Fibroblast of skin of left biceps (primary cell): ENCODE measurements at places on chromosomes 4 and X.

DNA sequence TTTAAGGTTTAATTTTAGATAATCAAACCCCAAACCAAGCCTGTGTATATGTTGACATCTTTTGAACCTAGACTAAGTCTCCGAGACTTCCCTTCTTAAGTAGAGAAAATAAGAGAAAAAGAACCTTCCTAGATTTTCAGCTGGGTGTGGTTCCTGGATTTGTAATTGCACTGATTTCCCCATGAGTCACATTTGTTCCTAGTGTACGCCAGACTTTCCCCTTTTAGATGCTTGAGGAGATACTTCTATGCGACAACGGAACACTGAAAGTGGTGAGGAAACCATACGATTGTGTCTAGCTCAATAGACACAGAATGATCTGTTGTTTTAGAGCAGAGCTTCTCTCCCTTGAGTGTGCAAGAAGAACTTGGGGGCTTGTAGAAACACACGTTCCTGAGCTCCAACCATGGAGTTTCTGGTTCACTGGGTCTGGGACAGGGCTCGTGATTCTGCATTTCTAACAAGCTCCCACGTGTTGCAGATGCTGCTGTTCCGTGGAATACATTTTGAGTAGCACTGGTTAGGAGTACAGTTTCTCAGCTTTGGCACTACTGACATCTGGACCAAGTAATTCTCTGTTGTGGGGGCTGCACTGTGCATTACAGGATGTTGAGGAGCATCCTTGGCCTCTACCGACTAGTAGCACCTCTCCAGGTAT is 87.1 kb downstream of the AMELX start:
- no peak for DNase-seq

DNA sequence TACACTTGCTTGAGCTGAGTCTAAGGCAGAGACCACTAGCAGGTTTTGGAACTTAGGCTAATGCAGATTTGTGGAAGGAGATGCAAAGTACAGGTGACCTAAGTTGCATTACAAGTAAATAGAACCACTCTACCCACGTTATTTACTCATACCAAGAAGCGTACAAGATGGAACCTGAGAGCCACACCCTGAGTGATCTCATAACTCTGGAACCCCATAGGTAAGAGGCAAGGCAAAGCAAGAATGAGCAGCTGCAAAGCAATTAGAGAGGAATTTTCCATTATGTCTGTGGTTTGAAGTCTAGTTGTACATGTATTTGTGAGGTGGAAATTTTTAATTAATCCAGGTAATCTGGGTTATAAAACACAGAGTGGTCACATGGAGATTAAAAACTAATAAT is 55.4 kb downstream of the CC2D2A start:
- DNase-seq: no peak

- DNase-seq: no peak
Measured at GRCh38 chrX:91080822-91081221, 353.8 kb upstream of the PABPC5 start.

GRCh38 chr4:177401658-177402273 is 40.5 kb downstream of the AGA start:
- DNase-seq: no peak

DNA sequence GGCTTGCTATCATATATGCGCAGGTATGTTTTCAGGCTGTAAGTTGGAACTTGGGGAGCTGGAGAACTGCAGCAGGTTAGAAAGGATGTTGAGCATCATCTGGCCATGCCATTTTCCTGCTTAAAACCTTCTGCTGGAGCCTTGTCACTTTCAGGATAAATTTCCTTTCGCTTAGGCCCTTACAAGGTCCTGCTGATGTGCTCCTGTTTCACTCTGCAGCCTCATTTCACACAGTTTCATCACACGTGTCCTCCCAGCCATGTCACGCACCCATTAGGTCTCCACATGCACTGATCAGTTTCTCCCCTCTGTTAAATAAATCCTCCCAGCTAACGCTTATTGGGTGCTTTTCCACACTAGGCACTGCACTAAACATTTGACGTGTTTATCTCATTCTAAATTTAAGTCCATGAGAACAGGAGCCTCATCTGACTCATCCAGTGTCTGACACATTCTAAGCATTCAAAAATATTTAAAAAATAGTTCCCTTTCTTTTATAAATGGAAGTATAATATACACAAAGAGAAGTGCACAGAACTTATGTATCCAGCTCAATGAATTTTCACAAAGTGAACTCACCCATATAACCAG is 14.5 kb downstream of the SOD3 start:
- no peak for DNase-seq

DNA sequence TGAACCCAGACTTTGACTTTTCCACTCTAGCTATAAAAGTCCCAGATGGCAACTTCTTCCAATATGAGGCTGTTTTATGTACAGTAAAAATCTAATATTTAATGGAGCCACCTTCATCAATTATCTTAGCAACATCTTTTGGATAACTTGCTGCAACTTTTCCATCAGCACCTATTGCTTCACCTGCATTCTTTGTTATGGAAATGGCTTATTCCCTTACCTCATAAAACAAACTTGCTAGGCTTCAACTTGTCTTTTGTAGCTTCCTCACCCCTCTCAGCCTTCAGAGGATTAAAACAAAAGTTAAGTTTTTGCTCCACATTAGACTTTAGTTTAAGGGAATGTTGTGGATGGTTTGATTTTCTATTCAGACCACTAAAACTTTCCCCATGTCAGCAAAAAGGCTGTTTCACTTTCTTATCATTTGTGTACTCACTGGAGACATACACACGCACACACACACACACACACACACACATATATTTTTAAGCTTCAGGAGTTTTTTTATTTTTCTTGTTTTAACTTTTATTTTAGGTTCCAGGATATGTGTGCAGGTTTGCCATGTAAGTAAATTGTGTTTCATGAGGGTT is 1296.1 kb upstream of the PABPC4L start:
- no peak for DNase-seq

DNA sequence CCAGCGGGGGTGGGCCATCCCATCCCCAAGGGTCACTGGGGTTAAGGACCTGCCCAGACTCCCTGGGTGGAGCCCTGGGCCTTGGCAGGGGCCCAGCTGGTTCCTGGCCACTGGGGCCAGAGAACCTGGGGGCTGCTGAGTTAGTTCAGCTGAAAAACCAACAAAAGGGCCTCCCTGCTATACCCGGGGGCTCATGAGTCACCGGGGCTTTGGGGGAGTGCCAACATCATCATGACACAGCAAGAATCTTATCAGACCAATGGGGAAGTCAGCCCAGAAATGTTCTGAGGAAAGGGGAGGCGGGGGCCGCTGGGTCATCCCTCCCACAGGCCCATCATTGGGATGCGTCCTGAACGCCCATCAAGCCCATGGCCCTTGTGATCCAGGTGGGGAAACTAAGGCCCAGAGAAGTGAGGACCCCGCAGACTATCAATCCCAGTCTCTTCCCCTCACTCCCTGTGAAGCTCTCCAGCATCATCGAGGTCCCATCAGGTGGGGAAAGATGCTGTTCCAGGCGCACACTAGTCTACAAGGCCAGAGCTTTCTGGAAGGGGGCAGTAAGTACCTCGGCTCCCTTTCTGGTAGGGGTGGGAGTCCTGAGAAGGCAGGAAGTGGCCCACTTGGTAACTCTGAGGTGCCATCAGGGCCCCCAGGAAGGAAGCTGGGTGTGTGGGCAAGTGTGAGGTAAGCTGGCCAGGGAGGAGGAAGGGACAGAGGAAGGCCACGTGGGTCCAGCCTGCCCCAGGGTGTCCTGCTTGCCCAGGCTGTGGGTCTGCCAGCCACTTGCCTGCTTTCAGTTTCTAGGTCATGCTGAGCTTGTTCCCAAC is 4.5 kb downstream of the G6PD start:
- peak; percentile 82 for DNase-seq

GRCh38 chr4:16118090-16118489 is 34.3 kb upstream of the PROM1 start:
- DNase-seq: no peak

DNA sequence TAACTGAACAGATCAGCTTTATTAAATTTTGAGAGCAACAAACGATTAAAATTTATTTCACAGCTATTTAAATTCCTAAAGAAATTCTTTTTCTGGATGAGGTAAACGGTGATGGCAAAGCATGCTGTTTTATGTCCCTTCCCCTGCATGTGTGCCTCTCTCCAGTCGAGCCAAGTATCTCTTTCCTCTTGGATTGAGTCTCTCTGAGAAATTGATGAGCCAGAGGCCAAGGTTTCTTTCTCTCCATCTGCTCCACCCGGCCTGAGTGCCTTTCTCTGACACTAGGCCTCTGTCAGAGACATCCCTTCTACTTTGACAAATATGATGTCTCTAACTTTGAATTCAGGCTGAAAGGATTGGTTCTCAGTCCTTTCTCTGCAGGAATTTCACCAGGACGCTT is 42.6 kb upstream of the PARM1 start:
- DNase-seq: no peak

DNA sequence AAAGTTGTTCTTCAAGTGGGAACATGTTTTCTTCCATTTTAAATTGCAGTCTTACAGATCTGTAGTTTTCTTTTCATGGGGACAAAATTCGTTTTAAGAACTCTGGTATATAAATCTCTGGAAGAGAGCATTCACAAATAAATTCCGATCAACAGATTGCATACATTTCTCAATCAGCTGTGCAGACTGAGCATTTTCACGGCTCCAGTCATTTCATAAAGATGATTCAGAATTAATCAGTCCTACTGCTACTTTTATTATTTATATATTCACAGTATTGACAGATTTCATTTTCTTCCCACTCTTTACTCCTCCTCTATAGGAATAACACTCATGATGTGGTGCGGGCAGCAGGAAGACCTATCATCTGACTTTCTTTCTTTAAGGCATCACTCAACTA is 534.9 kb upstream of the FTHL17 start:
- no peak for DNase-seq

DNA sequence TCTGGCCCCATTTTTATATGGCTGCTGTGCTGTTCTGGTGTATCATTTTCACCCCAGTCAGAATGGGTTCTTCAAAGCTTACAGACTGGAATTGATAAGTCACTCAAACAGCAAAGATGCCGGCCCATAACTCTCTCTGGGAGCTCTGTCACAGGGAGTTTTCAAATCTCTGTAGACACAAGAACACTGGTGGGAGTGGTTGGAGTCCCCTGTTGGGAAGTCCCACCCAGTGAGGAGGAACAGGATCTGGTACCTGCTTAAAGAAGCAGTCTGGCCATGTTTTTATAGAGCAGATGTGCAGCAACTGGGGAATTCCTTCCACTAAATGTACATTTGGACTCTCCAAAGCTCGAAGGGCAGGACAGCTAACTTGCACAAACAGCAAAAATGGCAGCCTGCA is 69.3 kb upstream of the UGT2B7 start:
- DNase-seq: no peak

- no peak for DNase-seq
Measured at GRCh38 chr4:174697896-174698295, 131.2 kb downstream of the GLRA3 start.

GRCh38 chr4:62676962-62677361 is 1476.8 kb downstream of the ADGRL3 start:
- no peak for DNase-seq

- no peak for DNase-seq
Measured at GRCh38 chr4:121192013-121192412, 27.9 kb upstream of the TNIP3 start.

- DNase-seq: no peak
Measured at GRCh38 chr4:6427439-6428090, 44.8 kb downstream of the PPP2R2C start.

GRCh38 chr4:84070289-84070688 is 428.8 kb downstream of the NKX6-1 start:
- DNase-seq: no peak

DNA sequence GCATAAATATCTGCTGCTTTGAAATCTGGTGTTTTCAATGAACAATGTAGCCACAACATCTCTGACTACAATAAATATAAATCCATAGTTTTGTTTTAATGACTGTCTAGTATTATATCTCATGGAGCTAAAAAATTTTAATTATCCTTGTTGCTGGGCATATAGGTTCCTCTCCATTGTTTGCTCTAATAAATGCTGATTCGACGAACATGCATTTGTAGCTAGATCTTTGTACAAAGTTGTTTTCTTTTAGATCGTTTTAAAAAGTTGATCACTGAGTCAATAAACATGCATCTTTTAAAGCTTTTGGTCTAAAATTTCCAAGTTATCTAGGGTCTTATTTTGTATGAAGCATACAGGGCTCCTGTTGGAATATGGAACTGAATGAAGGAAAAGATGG is 130.5 kb upstream of the GPR101 start:
- no peak for DNase-seq

GRCh38 chr4:152083338-152083737 is 322.5 kb upstream of the GATB start:
- DNase-seq: no peak

DNA sequence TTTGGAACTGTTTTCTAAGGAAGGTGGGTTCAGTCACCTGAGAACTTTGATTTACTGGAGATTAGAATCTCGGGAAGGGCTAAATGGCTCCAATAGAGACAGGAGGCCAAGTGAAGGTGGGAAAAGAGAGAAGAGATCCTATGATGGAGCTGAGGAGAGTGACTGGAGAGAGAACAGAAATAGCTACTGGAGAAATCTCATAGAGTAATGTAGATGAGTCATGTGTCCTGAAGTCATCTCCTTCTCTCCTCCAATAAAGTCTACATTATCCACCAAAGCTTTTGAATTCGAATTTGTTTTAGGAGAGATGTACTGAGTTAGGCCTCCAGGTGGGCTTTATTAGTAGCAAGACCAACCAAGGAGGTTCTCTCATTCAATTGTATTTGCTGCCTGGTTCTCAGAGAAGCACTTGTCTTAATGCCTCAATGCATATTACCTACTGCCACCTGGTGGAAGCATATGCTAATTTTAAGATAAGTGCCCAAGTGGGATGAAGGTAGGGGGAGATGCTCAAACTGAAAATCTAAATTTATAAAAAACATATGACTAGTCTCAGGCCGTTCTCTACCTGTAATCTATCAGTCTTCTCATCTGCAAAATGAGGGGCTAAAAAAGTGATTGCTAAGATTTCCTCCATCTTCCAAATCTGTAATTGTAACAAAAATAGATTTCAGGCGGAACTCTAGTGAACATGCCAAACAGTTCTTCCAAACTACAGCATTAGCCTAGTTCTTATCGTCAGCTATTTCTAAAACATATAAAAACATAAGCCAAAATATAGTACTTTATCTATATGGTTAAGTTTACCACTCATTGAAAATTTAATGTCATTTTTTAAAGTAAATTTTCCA is 24.4 kb downstream of the TXK start:
- no peak for DNase-seq

DNA sequence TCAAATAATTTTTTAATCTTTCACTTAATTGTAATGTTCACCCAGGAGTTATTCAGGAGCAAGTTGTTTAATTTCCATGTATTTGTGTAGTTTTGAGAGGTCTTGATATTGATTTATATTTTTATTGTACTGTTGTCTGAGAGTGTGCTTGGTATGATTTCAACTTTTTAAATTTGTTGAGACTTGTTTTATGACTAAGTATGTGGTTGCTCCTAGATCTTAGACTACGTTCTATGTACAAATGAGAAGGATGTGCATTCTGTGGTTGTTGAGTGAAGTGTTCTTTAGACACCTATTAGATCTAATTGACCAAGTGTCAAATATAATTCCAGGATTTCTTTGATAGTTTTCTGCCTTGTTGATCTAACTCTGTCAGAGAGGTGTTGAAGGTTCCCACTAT is 353.3 kb upstream of the GNPDA2 start:
- DNase-seq: no peak

GRCh38 chr4:167020410-167020809 is 213.9 kb downstream of the SPOCK3 start:
- DNase-seq: no peak

GRCh38 chrX:70470850-70471289 is 26.2 kb downstream of the DLG3 start:
- no peak for DNase-seq
